ENCODE measurements at places on chromosomes 4 and X.
A peak's percentile ranks its signal among the peaks of the same experiment; 100 is the strongest.

DNA sequence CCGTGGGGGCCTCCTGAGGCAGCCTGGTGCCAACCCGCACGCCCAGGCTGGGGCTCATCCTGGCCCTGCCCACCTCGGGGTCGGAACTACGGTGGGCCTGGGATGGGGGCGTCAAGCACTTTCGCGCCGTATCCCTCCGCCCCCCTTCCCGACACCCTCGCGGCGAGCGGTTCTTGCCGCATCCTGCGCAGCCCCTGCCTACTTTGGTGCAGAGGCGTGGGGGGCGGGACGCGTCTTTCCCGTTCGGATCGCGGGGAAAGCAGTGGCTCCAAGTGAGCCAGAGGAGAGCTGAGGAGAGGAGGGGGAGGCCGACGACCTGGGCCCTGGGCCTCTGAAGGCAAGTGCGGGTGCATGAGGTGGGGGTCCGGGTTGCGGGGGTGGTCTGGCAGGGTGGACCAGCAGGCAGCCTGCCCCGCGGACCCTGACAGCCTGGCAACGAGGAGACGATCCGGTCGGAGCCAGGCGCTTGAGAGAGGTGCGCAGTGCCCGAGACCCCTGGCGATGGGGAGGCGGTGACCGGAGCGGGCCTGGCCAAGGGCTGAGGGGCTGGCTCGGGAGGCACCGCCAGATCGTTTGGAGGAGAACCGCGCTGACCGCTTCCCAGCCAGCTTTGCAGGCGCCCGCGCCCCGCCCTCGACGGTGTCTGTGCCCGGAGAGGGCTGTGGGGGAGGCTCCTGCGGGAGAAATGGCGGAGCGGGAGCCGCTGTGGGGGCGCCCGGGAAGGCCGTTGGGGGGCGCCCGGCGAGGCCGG is at the start of gene GPRASP2:
Gene GPRASP2, plus strand, starts transcription at position 233 of the 751 bp plus-strand sequence. CDS start 2,422 bp downstream, outside the sequence.
- DNase-seq: peak; percentile 14

- DNase-seq: no peak
Observed at GRCh38 chr4:5503336-5503936, 204.9 kb downstream of the EVC2 start.

- no peak for DNase-seq
Observed at GRCh38 chr4:43223820-43224219, 331.3 kb downstream of the GRXCR1 start.

GRCh38 chrX:41542536-41542935 is 95.4 kb downstream of the NYX start:
- no peak for DNase-seq

- DNase-seq: no peak
Observed at GRCh38 chrX:63739885-63740284, 45.1 kb downstream of the ARHGEF9 start.

GRCh38 chr4:118417325-118417724 is 64.5 kb upstream of the PRSS12 start:
- DNase-seq: no peak

DNA sequence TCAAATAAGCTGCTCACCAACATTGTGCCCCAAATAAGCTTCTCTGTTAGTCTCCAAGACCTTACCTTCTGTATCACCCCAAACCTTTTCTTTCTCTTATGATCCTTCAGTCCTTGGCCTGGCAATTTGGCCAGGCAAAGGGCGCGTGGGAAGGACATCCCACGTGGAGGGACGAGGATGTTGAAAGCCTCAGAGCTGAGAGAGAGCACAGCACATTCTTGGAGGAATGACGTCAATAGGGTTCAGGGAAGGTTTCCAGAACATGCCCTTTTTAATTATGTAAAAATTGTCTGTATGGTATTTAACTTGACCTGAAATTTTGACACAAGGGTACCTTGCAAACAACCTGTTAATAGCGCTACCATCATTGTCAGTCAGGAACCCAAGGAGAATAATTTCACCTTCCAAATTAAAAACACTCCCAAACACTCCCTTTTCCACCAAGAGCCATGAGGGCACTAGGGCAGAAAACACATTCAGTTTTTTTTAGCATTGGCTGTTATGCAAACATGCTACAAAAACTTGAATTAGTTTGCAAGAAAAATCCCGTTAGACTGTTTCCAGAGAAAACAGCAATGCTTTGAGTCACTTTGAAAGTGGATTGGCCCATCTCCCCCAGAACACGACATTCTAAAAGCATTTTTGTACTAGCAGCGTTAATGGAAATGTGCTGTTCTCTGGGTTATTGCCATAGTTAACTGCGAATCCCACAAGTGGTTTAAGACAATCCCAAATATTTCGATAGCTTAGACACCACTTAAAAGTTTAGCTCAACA is 183.2 kb upstream of the PUDP start:
- DNase-seq: no peak

GRCh38 chr4:137390707-137391106 is 141.6 kb downstream of the PCDH18 start:
- DNase-seq: no peak

DNA sequence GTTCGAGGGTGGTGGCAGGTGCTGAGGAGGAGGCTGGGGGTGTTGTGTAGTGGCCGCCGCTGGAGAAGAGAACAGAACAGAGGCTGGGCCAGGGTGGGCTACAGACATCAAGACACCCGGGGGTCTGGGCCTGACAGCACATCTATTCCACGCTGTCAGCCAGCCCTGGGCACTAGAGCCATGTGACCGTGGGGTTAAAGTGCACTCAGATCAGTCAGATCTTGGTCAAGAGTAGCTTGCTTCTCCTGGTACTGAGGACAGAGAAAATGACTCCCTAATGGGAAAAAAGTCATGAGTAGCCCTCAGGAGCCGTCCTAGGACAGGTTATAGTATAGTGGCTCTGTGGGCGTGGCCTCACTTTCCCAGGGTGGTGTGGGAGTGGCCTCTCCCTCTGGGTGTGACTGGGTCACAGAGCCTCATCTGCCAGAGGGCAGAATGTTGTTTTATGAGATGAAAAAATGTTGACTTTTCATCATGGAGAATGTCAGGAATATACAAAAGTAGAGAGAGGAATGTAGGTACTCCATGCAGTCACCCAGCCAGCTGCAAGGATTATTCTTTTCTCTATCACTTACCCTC is 19.4 kb downstream of the TRMT44 start:
- no peak for DNase-seq

- DNase-seq: no peak
Observed at GRCh38 chrX:53831662-53832635, 145.4 kb upstream of the HUWE1 start.

- DNase-seq: no peak
Observed at GRCh38 chr4:177410566-177410965, 31.7 kb downstream of the AGA start.

DNA sequence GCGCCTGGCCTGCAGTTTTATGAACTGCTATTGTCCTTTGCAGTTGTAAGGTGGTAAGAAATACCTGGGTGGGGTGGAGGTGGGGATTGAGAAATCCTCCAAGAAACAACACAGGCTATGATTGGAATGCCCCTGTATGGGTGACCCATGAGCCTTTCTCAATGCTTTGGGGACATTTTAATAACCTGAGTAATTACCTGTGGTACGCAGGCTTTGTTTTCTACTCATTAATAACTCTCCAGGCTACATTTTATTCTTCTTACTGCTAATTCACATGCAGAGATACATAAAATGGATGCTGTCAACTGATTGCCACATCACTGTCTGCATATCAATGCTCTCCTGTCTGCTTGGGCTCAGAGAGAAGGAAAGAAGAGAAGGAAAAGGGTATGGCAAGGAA is 41.8 kb downstream of the PHEX start:
- no peak for DNase-seq

- DNase-seq: no peak
Observed at GRCh38 chr4:110216129-110216528, 17.7 kb upstream of the ELOVL6 start.

GRCh38 chr4:166078383-166078782 is 205.3 kb downstream of the TLL1 start:
- no peak for DNase-seq

GRCh38 chr4:84298023-84298718 is 200.9 kb downstream of the NKX6-1 start:
- no peak for DNase-seq

- DNase-seq: no peak
Observed at GRCh38 chr4:139550724-139551429, 5.1 kb downstream of the SETD7 start.

DNA sequence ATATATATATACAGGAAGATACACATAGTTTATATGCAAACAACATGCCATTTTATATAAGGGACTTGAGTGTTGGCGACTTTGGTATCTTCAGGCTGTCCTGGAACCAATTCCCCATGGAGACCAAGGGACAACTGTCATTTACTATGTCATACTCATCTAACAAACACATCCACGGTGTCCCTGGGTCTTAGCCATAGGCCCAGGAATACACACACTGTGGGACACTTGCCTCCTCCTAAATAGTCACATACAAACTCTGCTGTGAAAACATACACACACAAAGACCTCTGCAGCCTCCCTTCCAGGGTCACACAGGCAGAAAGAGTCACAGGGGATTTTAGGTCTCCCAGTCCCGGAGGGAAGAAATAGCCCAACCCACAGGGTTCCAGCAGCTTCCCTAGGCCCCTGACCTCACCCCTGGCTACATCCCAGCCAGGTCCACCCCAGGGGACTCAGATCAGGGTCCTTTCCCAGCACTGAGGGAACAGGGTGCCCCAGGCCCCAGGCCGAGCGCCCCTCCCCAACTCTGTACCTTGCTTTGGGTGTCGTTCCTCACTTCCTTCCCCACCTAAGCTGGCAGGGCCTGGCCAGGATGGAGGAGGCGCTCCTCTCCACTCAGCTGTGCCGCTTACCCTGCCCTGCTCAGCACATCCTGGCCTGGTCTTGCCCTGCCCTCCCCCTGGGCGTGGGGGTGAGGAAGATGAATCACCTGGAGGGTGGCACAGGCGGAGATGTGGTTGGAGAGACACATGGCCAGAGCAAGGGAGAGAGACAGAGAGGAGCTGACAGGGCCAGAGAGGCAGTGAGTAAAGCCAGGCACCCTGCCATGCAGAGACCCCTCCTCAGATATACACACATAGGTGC is 21.8 kb downstream of the FGD1 start:
- DNase-seq: peak; percentile 58

DNA sequence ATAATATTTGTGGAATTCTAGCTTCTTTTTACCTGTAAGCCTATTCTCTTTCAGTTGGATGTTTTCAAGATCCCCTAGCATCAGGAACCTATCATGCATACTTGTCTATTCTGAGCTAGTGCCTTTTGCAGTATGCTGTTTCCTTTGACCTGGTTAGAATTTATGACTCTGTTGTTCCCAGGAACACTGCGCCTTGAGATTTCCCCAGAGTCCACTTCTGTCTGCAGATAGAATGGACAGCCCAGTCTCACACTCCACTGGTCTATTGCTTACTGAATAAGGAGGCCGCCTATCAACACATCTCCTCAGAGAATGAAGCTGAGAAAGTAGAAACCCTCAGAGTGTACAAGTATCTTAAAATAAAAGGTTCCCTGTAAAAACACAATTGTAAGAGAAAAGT is 465.1 kb upstream of the GALNTL6 start:
- DNase-seq: no peak

- no peak for DNase-seq
Observed at GRCh38 chr4:99861120-99861905, 32.9 kb downstream of the LAMTOR3 start.

Measured in H54 (cell line).